ENCODE measurements at places on chromosomes 13 and 19. TPM values are rescaled to one million over a fixed set of nuclear protein-coding genes. Genes with fewer than 3 reads are reported as not detected.

DNA sequence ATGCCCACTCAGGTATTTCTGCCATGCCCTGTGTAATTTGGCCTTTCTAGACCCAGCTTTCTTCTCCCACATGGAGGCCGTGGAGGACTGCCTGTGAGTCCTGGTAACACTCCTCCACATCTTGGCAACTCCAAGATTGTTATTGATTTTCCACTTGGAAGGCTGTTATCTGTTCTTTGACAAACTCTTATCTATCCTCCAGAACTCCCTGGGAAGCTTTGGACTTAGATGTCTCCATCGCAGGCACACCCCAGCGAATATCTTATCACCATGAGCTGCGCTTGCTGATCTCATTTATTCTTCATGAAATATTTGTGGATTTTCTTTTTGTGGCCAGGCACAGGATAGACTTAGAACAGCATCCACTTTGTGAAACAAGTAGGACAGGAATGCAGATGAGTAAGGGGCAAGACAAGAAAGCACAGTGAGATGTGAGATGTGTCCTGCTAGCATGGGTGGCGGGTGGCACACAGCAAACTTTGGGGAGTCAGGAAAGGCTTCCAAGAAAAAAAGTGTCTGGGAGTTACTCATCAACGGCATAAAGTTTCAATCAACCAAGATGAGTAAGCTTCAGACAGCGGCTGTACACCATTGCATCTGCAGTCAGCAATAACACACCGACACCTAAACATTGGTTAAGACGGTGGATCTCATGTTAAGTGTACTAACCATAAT is 84.5 kb upstream of the IRS2 start:
- no peak for DNase-seq

DNA sequence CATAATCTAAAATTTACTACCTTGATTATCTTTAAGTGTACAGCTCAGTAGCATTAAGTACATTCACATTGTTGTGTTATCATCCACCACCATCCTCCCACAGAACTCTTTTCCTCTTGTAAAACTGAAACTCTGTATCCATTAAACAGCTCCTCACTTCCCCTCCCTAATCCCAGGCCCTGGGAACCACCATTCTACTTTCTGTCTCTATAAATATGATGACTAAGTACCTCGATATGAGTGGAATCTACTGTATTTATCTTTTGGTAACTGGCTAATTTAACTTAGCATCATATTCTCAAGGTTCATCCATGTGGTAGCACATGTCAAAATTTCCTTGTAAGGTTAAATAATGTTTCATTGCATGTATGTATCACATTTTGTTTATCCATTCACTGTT is 49.0 kb upstream of the POMP start:
- DNase-seq, result no peak

GRCh38 chr13:78993792-78994191 is 334.8 kb upstream of the OBI1 start:
- DNase-seq, result no peak

- no peak for DNase-seq
Observed at GRCh38 chr13:64639206-64639605, 2590.9 kb downstream of the PCDH9 start.

DNA sequence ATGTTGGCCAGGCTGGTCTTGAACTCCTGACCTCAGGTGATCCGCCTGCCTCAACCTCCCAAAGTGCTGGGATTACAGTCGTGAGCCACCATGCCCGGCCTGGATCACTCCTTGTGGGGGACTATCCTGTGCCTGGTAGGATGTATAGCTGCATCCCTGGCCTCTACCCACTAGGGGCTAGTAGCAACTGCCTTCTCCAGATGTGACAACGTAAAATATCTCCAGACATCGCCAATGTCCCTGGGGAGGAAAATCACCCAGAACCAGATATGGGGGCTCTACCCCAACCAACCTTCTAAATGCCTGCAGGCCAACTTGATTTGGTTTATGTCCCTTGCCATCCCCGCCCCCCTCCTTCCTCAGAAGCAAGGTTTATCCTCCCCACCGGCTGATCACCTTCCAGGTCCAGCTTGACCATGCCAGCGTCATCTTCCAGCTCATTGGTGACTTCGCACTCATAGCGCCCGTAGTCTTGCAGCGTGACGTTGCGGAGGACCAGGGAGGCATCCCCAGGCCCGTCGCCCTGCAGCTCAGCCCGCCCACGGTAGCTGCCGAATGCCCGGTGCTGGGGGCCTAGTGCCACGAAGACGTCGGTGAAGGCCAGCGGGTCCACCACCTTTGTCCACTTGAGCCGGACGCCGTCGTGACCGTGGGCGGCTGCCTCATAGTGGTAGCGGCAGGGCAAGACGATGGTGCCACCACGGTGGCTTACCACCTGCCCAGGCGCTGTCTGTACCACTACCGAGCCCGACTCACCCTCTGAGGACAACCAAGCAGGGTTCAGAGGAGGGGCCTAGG is 12.5 kb downstream of the TM6SF2 start:
- DNase-seq, result no peak

DNA sequence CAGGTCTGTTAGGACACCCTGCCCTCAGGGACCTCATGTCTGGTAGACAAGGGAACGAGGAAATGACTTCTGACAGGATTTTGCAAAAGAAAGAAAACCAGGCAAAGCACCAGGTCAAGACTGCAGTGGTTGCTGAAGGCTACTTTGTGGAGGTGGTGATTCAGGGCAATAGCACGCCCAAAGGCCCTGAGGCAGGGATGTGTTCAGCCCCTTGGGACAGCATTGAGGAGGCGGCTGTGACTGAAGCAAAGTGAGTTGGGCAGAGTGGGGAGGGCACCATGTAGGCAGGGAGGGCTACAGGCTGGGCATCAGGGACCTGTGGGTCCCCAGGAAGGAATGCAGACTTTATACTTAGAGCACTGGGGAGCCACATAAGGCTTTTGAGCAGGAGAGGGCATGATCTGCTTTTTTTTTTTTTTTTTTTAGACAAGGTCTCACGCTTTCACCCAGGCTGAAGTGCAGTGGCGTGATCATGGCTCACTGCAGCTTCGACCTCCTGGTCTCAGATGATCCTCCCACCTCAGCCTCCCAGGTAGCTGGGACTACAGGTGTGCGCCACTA is 10.8 kb upstream of the HOMER3 start:
- DNase-seq, result no peak

DNA sequence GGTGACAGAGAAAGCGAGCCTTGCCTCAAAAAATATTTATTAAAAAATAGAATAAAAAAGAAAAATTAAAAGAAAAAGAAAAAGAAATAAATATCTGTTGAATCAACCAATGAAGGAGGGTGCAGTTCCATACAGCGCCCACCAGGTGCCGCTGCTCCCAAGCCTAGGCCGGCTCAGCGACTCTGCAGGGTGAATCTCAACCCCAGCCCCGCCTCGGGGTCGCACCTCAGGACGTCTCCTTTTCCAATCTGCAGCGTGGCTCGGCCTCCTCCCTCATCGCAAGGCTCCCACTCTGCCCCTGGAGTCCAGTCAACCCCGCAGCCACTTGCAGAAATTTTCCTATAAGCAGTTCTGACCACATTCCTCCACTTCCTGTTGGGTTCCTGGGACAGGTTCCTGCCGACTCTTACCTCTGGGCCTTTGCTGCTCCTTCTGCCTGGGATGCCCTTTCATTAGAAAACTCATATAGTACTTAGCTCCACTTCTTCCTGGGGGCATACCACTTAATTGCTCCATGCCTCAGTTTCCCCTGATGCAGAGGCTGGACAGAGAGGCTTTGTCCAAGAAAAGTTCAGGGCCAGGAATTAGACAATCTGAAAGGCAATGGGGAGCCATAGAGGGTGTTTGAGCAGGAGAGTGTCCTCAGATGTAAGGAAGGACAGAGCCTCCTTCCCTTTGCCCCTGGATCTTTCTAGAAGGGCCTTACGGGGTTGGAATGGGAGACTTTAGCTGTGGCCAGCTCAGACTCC is 24.3 kb downstream of the NFILZ start:
- DNase-seq, result peak; percentile 54

- DNase-seq, result no peak
Observed at GRCh38 chr19:48625891-48626327, 6.6 kb downstream of the SPHK2 start.

DNA sequence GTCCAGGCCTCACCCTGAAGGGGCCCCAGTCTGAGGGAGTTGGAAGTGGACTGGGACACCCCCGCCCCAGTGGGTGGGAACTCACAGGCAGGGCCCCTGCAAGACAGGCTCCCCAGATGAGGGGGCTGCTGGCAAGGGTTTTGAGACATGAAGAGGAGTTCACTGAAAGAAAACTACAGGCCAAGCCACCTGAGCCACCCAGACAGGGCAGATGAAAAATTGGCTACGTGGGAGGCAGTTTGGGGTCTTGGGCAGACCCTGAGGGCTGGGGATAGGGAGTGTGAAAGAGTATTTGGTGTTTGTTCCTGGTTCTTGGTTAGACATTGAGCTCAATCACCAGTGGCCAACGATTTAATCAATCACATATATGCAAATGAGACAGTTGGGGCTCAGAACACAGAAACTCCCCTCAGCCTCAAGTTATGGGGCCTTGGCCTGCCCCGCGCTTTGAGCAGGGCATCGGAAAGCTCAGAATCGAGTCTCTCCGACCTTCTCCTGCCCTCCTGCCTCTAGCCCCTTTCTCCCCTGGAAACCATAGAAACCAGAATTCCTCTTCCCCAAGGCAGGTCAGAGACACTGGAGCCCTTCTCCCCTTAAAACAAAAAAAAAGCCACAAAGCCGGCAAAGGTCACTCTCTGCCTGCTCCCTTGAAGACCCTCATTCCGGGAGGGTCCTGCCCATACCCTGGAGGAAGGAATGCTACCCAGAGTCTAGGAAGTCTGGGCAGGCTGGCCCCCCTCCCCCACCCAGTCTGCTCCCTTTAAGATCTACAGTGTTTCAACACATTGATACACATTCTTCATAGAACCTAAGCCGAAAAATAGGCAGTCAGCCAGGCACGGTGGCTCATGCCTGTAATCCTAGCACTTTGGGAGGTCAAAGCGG is 1.3 kb upstream of the ISYNA1 start:
- DNase-seq, result no peak

- DNase-seq, result no peak
Observed at GRCh38 chr19:15934332-15935078, at the start of gene CYP4F11. TSS of gene CYP4F11 (minus strand) at chr19:15934529. CDS start at chr19:15934408, 121 bp downstream.

DNA sequence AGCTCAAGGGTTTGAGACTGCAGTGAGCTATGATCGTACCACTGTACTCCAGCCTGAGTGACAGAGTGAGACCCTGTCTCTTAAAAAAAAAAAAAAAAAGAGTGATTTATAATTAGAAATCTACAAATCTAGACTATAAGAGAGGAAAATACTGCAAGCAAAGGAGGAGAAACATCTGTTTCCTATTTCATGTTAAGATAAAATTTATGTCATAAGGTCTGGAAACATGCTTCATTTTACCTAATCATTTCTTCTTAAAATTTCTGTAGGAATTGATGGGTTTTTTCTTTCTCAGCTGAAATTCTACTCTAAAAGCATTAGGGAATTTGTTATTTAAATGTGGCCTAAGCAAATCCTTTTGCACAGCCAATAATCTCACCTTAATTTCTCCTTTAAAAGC is 53.2 kb downstream of the C13orf42 start:
- no peak for DNase-seq

- DNase-seq, result no peak
Observed at GRCh38 chr19:16876904-16877361, 11.9 kb upstream of the F2RL3 start.

GRCh38 chr13:40149611-40150274 is 494.3 kb downstream of the COG6 start:
- DNase-seq, result no peak

- no peak for DNase-seq
Observed at GRCh38 chr13:22740264-22740663, 440.5 kb upstream of the SGCG start.

GRCh38 chr13:29532821-29533220 is 62.7 kb downstream of the SLC7A1 start:
- no peak for DNase-seq

GRCh38 chr13:30331331-30331771 is 24.0 kb upstream of the KATNAL1 start:
- DNase-seq, result no peak

GRCh38 chr13:77846173-77846572 is 72.5 kb downstream of the EDNRB start:
- no peak for DNase-seq

- no peak for DNase-seq
Observed at GRCh38 chr19:44762038-44762437, 13.5 kb downstream of the BCL3 start.

- DNase-seq, result no peak
Observed at GRCh38 chr13:74554569-74555275, 420.5 kb upstream of the KLF12 start.

DNA sequence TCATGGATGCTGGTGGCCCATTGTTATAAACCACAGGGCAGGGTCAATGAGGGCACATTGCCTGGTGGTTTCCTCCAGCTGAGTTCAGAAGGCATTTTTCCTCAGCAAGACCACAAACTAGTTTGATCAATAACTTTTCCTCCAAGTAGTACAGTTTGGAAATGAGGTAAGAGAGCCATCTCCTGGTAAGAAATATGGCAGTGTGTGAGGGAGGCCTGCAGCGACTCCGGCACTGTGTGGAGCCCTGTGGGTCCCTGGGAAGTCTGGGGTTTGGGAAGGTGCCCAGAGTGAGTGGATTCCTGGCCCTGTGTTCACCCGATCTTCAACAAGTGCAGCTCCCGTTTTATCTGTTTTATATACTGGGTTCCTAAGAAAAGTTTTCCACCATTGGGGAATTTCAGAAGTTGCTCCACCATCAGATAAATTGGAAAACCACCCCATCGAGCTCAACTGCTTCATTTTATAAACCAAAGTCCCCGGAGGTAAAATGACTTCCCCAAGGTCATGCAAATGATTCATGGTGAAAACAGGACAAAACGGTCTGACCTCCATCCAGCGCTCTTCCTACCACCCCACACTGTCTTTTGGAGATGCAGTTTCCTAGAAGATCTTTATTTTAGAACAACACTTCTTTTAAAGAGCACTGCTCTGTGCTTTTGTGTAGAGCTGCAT is 148.4 kb downstream of the KATNAL1 start:
- no peak for DNase-seq

DNA sequence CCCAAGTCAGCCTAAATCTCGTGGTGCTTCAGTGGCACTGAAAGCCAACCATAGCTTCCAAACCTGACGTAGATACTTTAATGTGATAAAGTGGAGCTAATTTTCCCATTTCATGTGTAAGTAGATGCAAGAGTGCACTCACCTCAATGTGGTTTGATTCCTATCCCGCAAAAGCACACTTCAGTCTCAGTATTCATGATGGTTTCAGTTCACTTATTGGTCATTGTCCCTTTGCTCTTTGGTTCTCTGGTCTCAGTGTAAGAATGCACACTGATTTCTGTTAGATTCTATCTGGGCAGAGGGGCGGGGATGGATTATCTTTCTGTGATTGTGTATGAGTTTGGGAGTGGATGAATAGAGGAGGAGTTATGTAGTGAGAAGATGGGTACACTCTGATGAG is 340.6 kb downstream of the KCNRG start:
- no peak for DNase-seq

GRCh38 chr13:31846961-31847752 is 107.8 kb downstream of the RXFP2 start:
- DNase-seq, result no peak

GRCh38 chr19:41745756-41746155 is 9.6 kb upstream of the CEACAM6 start:
- no peak for DNase-seq

Gene CDC16
- 71.3 TPM for total RNA-seq

Gene TSSK6
- 11.0 TPM for total RNA-seq

Gene KLK4
- not detected for total RNA-seq

Gene MTUS2
- total RNA-seq, result 0.16 TPM

Gene LILRB4
- not detected for total RNA-seq

Gene TMIGD2
- 32.4 TPM for total RNA-seq

Gene LRRC4B
- total RNA-seq, result not detected

Gene CD33
- total RNA-seq, result 0.25 TPM

Gene CCL25
- total RNA-seq, result not detected

Gene ZNF738
- total RNA-seq, result 8.2 TPM

Gene ACER1
- total RNA-seq, result 2.3 TPM

Gene NPAS1
- 0.51 TPM for total RNA-seq

Gene ZNF100
- total RNA-seq, result 21.1 TPM

Gene CGB5
- total RNA-seq, result not detected

Data from T-cell (primary cell).